ENCODE measurements at places on chromosomes 2 and 18. TPM values are rescaled to one million over a fixed set of nuclear protein-coding genes. Genes with fewer than 3 reads are reported as not detected.
A peak's percentile ranks its signal among the peaks of the same experiment; 100 is the strongest.

Gene SMYD1
- total RNA-seq, result not detected

Gene TSN
- 56.8 TPM for total RNA-seq

Gene LIPG
- total RNA-seq, result 3.2 TPM

- no peak for DNase-seq
These were observed 18.8 kb upstream of the CCDC195 start for GRCh38 chr2:224734949-224735348.

GRCh38 chr2:62216616-62217015 is 20.7 kb downstream of the B3GNT2 start:
- peak; percentile 86 for DNase-seq

Gene ALPG
- not detected for total RNA-seq

- DNase-seq, result no peak
These were observed 46.5 kb downstream of the ZFP36L2 start for GRCh38 chr2:43179942-43180341.

DNA sequence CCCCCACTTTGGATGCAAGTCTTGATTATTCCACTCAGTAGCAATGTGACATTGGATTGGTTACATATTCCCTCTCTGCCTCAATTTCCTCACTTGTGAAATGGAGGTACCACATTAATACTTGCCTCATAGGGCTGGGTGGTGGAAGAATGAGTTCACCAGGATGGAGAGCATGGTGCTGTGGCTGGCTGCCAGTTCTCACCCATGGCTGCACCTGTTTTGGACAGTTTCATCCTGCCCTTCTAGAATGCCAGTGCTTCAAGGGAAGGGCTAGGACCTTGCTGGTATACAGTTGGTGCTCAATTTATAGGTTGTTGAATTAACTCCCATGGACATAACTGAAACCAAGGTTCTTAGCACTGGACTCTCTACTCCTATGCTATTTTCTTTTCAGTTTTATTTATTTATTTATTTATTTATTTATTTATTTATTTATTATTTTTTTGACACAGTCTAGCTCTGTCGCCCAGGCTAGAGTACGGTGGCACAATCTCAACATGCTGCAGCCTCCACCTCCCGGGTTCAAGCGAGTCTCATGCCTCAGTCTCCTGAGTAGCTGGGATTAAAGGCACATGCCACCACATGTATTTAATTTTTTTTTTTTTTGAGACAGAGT is 5.3 kb upstream of the SH3RF3 start:
- DNase-seq, result no peak

Gene CENPA
- total RNA-seq, result not detected
